Activated CD8-positive, alpha-beta memory T cell treated with anti-CD3 and anti-CD28 coated beads for 4 hours (primary cell): ENCODE measurements at places on chromosomes 13 and 19.

DNA sequence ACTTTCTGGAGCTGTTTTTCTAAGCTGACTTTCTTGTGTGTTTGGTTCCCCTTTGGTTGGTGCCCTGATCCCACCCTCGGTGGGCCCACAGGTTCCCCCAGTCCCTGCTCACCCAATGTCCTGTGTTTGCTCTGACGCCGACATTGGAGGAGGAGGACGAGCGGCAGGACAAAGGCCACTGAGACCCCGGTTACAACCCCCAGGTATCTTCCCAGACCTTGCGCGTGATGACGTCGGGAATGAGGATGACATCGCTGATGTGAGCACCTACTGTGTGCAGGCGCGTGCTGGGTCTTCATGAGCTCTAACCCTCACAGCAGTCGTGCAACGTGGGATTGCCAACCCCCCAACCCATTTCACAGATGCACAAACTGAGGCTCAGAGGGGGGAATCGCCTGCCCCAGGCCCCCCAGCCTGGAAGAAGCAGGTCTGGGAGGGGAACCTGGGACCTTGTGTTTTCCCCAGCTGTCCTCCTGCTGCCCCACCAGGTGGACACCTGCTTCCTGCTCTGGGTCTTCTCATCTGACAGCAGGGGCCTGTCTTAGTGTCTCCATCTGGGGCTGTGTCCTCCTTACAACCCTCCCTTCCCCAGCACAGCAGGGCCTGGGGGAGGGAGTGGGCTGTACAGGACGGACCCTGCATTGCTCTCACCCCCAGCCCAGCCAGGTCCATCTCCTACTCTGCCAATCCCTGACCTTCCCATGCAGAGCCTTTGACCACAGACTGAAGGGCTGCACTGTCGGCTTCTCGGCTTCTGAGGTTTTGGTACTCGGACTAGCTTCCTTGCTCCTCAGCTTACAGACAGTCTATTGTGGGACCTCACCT is 4.7 kb upstream of the LILRA6 start:
- DNase-seq: no peak

DNA sequence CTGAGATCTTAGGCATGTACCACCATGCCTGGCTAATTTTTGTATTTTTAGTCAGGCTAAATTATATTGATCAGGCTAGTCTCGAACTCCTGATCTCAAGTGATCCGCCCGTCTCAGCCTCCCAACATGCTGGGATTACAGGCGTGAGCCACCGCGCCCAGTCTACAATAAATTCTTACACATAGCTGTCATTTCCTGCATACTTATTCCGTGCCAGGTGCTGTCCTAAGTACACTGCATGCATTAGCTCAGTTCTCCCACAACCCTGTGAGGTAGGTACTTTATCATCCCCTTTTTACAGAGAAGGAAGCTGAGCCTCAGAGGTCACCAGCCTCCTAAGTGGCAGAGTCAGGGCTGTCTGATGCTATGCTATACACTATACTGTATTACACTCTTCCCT is 7.2 kb upstream of the RHPN2 start:
- no peak for DNase-seq

DNA sequence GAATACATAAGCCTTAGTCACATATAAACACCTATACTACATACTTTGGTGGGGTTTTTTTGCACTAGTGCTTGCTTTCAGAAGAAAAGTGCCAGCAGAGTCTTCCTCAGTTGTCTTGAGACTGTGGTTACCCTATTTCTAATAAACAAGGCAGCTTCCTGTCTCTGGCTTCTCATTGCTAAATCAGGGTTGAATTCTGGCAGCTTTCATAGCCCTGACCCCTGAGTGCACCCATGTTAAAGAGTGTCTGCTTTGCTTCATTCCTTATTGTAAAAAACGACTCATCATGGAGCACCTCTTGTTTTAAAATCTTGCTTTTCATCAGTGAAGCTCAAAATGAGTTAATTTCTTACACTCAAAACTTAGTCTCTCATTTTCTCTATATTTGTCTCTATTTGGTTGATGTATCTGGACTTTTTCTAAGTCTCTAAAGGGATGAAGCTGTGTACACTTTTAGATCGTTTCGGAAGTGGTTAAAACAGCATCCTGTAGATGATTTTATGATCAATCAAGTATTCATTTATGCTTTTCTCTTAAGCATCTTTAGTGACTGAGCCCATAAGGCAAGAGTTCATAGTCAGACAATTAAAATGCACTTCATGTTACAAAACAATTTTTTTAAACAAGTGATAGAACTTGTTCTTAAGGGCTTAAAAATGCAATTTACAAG is 72.1 kb downstream of the KLF12 start:
- no peak for DNase-seq

GRCh38 chr13:86464193-86464592 is 665.0 kb upstream of the SLITRK6 start:
- no peak for DNase-seq
